ENCODE measurements at places on chromosomes 11 and 22. TPM values are rescaled to one million over a fixed set of nuclear protein-coding genes. Genes with fewer than 3 reads are reported as not detected.
A peak's percentile ranks its signal among the peaks of the same experiment; 100 is the strongest.

- H3K27ac ChIP-seq: no peak overlapping the region
- H3K4me3 ChIP-seq: no peak overlapping the region
- no peaks in the 10 kb centered on the region for H3K27me3 ChIP-seq
- no peaks in the 10 kb centered on the region for H3K4me1 ChIP-seq
Measured at GRCh38 chr11:15843309-15843872, 513.0 kb downstream of the SOX6 start.

- H3K4me1 ChIP-seq: no peaks in the 10 kb centered on the region
- H3K36me3 ChIP-seq: no peaks in the 10 kb centered on the region
- no peaks in the 10 kb centered on the region for H3K27me3 ChIP-seq
- no peak overlapping the region for H3K27ac ChIP-seq
- no peak for DNase-seq
Measured at GRCh38 chr11:26944866-26945664, 48.8 kb upstream of the FIBIN start.

DNA sequence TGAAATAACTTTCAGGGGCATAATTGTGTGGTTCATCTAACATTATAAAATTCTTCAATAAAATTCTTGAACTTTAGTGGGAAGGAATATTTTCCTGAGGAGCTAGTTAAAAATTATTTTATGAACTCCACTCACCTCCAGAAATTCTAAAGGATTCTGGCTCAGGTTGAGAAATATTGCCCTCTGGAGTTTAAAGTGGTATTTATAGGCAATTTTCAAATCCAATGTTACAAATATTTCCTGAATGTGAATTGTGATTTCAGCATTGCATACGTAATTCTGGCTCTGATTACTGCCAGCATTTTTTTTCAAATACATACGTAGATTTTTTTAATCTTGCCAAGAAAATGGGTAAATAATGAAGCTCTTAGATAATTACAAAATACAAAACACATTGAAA is 598.2 kb upstream of the ANO3 start:
- H3K36me3 ChIP-seq: no peaks in the 10 kb centered on the region
- H3K4me1 ChIP-seq: no peaks in the 10 kb centered on the region
- no peaks in the 10 kb centered on the region for H3K27me3 ChIP-seq
- H3K27ac ChIP-seq: no peak overlapping the region
- no peak overlapping the region for H3K4me3 ChIP-seq
- DNase-seq: no peak

The CDC42EP2 gene
- total RNA-seq: 16.5 TPM

- H3K27me3 ChIP-seq: no peaks in the 10 kb centered on the region
- no peak overlapping the region for H3K27ac ChIP-seq
- H3K4me1 ChIP-seq: no peaks in the 10 kb centered on the region
- H3K4me3 ChIP-seq: no peak overlapping the region
Measured at GRCh38 chr11:35927682-35928081, 16.2 kb upstream of the LDLRAD3 start.

GRCh38 chr11:124935548-124936514 is at the start of gene HEPACAM:
Gene HEPACAM, minus strand, starts transcription at chr11:124936047. Its CDS starts 41 bp downstream, at chr11:124936006.
- H3K27me3 ChIP-seq: no peaks in the 10 kb centered on the region
- H3K4me3 ChIP-seq: no peak within 1 kb of the TSS
- no peak for DNase-seq

- no peaks in the 10 kb centered on the region for H3K27me3 ChIP-seq
- DNase-seq: peak; percentile 10
- peak overlapping the region; percentile 16 for H3K27ac ChIP-seq
Measured at GRCh38 chr22:24104307-24105012, 76.8 kb upstream of the SUSD2 start.

The OR9G4 gene
- not detected for total RNA-seq
